Ascending aorta (tissue), 2 donors: ENCODE measurements at places on chromosomes 7 and 10. TPM values are rescaled to one million over a fixed set of nuclear protein-coding genes. Genes with fewer than 3 reads are reported as not detected.

The MLXIPL gene
- total RNA-seq, result 297 TPM

- H3K4me1 ChIP-seq, result no peaks in the 10 kb centered on the region
- H3K27ac ChIP-seq, result no peak overlapping the region
These were observed 301.3 kb downstream of the PHTF2 start for GRCh38 chr7:78099715-78100394.

The HOXA5 gene
- 22.0 TPM for total RNA-seq

The NANOS1 gene
- total RNA-seq, result 5.3 TPM

GRCh38 chr7:133109816-133110215 is 27.9 kb upstream of the CHCHD3 start:
- no peaks in the 10 kb centered on the region for H3K4me1 ChIP-seq
- DNase-seq, result no peak
- H3K27me3 ChIP-seq, result no peaks in the 10 kb centered on the region
- no peak overlapping the region for H3K4me3 ChIP-seq

The SCART1 gene
- 4.8 TPM for total RNA-seq
